ENCODE measurements at places on chromosomes 1 and 21.

- DNase-seq: peak; percentile 2
Observed at GRCh38 chr1:4172644-4173599, 272.9 kb upstream of the C1orf174 start.

GRCh38 chr1:41835485-41835884, 83.2 kb downstream of the HIVEP3 start:
- no peak for DNase-seq

DNA sequence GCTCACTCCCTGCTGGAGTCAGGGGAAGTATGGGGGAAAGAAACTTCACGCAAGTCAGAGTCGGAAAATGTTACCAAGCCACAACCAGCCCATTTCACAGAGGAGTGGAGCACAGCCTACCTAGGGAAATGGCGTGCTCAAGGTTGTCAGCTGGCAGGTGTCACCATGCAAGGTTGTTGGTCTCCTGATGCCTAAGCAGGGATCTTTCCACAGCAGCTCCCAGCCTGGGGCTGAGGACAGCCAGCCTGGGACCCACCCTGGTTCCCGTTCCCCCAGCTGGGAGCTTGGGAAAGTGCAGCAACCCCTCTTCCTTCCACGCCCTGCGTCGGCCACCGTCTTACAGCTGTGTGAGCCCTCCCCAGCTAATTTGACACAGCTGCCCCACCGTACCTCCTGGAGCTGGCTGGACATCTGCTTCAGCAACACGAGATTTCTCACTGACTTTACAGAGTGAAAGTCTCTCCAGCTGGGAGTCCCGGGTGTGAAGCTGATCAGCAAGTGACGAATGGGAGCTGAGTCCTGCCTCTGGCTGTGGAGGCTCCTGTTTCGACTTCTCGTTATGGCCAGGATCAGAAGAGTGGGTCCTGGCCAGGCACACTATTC, 224.6 kb upstream of the RAB4A start:
- no peak for DNase-seq

- DNase-seq: peak; percentile 21
Observed at GRCh38 chr21:35044770-35045541, 4.1 kb downstream of the RUNX1 start.

- DNase-seq: no peak
Observed at GRCh38 chr1:236287757-236288619, 6.2 kb upstream of the ERO1B start.

GRCh38 chr1:28470146-28470545, 35.7 kb upstream of the RCC1 start:
- no peak for DNase-seq

GRCh38 chr21:38561613-38562581, 63.6 kb upstream of the ERG start:
- DNase-seq: no peak

DNA sequence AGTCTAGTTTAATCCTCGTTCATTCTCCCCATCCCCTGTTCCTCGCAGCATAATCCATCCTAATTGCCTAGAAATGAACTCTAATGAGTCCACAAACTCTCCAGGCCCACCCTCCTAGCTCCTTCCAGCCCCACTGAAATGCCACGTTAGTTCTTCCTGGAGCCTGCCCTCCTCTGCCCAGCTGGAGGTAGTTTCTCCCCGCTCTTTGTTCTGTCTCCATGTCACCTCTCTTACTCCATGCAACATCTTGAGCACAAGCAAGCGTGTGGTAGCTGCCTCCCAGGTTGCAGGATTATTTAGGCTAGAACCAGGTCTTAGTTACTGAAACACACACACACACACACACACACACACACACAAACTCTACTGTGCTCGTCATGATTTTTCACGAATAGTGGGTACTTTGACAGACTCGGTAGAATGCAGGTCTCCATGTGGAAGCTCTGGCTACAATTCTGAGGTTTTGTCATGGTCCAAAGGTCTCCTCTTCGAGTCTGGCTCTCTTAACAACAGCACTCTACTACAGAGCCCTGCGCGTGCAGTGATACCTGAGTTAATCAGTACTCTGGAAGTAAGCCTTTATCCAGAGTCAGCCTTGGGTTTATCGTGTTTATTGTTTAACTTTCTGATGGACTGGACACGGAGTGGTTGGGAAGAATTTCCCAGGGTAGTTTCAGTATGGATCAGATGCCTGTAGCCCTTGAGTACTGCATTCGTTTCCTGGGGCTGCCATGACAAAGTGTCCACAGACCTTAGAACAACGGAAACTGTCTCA, 27.5 kb downstream of the HUNK start:
- DNase-seq: no peak

- no peak for DNase-seq
Observed at GRCh38 chr1:51663105-51663504, 46.2 kb downstream of the OSBPL9 start.

DNA sequence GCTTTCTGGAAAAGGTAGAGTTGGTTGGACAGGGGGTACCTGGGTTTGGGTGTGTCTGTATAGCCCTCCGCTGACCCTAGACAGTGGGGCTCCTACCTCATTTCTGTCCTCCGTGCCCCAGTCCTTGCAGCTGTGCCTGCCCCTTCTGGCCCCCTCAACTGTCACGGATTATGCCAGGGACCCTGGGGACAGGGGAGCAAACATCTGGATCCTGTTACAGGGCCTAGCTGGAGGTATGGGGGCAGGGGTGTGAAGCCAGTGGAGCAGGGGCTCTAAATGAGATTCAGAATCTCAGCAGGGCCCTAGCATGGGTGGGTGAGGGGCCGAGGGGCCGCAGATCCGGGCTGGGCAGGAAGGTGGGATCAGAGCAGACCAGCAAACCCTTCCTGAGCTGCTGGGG, 81.0 kb downstream of the TAS1R2 start:
- no peak for DNase-seq

DNA sequence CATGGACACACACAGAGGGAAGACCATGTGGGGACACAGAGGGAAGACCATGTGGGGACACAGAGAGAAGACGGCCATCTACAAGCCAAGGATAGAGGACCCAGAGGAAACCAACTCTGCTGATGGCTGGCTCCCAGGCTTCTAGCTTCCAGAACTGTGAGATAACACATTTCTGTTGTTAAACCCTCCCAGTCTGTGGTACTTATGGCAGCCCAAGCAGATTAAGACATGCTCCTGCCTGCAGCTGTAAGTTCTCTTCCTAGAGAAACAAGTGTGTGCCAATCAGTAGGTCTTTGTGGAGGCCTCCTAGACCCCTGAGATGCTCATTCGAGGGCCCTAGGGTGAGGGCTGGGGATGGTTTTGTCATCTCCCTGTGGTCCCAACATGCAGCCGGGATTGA, 2.7 kb downstream of the AGT start:
- DNase-seq: no peak

GRCh38 chr1:149997585-149998262, 12.8 kb downstream of the OTUD7B start:
- peak; percentile 25 for DNase-seq

DNA sequence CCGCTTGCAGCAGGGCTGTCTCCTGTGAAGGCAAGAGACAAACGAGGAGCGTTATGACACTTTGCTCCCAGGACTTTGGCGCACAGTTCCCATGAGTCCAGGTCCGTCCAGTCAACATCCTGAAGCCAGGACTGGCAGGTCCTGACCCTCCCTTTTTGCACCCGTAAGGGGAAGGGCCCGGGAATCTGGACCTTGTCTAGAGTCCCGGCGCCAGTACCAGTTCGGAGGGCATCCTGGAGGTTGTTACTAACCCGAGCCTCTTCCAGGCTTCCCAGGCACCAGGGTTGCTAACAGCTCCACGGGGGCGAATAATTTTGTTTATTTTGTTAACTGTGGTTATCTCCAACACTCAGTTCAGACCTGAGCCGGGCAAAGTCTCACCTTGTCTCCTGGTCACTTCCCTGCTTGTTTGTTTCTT, 682 bp upstream of the RWDD3 start:
- DNase-seq: no peak

- no peak for DNase-seq
Observed at GRCh38 chr1:185404907-185405568, 88.0 kb upstream of the IVNS1ABP start.

GRCh38 chr1:209560529-209560928, 23.0 kb upstream of the CAMK1G start:
- DNase-seq: no peak

- peak; percentile 41 for DNase-seq
Observed at GRCh38 chr1:36322786-36323635, 434 bp downstream of the EVA1B start.

DNA sequence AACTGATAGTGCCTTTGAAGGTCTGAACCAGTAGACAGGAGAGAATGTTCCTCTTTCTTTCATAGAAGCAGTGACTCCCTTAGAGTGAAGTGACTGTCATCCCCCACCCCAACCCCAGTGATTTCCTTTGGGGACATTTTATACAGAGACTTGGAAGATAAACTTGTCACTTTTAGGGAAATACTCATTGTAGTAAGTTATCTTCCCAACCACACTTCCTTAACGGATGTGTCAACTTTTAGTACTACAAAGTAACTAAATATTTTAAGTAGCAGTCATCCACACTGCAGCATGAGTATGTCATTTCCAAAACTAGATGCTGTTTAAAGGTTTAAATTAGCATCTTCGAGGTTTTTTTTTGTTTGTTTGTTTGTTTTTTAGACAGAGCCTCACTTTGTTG, 13.7 kb downstream of the LRRC8B start:
- no peak for DNase-seq

GRCh38 chr21:15809065-15809464, 79.3 kb downstream of the USP25 start:
- no peak for DNase-seq

DNA sequence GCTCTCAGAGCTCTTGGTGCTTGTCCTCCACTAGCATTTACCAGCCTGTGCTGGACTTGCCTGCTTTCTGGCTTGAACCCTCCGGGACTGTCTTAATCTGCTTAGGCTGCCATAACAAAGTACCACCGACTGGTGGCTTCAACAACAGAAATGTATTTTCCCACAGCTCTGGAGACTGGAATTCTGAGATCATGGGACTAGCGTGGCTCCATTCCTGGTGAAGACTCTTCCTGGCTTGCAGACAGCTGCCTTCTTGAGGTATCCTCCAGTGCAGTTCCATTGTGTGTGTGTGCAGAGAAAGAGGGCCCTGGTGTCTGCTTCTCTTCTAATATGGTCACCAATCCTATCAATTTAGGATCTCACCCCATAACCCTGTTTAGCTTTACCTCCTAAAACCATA, 22.0 kb upstream of the RCAN1 start:
- DNase-seq: no peak

- DNase-seq: no peak
Observed at GRCh38 chr1:228828151-228828550, 92.9 kb downstream of the RHOU start.

DNA sequence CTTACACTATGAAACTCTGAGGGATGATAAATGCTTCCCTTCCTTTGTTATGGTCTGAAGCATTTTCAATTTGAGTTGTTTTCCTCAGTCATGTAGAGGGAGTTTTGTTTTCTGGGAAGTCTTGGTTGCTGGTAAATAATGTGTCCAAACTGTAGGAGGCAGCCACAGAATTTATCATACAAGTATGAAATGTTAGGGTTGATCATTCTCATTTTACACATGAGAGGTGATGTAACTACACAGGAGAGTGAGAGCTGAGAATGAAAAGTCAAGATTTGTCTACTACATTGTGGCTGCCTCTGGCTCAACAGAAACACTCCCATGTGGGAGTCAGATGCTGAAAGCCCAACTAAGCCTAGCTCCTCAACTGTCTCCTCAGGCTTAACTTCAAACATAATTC, 182.5 kb upstream of the SGIP1 start:
- no peak for DNase-seq

DNA sequence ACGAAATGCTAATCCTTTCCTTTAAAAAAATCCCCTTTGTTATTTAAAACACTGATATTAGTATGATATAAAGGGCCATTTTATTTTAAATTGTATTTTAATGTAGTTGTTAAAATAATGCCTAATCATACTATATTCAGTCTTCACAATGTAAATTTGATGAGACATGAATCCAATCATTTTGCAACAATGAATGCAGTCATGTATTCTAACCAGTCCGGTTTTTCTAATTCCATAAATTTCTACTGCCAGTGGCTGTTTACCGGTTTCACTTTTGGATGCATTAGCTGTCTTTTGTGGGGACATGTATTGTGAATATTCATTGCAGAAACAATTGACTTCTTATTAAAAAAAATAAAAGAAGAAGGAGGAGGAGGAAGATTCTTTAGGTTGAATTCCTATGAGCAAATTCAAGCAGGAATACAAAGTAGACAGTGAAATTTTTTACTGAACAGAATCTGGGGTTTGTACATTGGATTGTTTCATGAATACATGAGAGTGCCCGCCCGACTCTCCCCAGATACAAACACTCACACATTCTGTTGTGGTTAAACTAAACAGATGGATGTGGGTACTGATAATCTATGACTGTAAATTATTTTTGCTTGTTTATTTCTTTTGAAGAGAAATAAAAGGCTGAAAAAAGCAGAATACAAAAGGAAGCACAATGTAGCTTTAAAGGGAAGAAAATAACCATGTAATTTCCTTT, 624.8 kb upstream of the PTBP2 start:
- DNase-seq: no peak

- DNase-seq: no peak
Observed at GRCh38 chr1:46705408-46705807, 13.5 kb downstream of the EFCAB14 start.

GRCh38 chr21:38610623-38611251, 112.5 kb upstream of the ERG start:
- DNase-seq: no peak

- no peak for DNase-seq
Observed at GRCh38 chr1:54439550-54440223, 33.5 kb upstream of the SSBP3 start.

DNA sequence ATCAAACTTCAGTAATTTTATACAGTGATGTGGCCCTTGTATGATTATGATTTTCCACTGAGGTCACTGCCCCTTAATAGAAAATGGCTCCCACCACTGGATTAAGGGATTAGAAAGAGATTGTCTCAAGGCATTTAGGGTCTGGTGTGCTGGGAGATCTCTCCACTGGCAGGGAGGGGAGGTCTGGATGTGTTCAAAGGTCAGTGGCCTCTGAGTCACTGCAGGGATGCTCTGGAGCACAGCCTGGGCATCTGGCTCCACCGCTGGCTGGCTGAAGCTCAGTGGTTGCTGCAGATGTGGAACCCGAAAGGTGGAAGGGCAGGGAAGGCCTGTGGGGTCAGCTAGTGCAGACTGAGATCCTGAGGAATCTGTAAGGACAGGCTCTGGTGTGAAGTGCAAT, 18.3 kb upstream of the CHI3L1 start:
- no peak for DNase-seq

DNA sequence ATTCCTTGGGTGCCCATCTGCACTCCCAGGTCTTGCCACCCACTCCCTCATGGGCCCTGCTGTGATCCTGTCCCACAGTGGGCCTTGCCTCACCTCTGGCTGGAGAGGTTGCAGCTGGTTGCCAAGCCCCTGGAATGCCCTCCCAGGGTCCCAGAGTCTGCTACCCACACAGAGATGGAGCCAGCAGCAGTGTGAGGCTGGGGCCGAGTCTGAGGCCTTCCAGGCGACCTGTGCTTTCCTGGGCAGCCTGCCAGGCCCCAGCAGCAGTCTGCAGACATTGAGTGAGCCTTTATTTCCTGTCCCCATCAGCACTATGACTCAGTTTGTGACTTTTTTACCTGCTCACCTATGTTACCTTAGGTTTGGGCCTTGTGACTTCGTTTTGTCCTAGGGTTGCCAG, 25.0 kb upstream of the TSPAN2 start:
- no peak for DNase-seq
